ENCODE measurements at places on chromosomes 1 and 21.

DNA sequence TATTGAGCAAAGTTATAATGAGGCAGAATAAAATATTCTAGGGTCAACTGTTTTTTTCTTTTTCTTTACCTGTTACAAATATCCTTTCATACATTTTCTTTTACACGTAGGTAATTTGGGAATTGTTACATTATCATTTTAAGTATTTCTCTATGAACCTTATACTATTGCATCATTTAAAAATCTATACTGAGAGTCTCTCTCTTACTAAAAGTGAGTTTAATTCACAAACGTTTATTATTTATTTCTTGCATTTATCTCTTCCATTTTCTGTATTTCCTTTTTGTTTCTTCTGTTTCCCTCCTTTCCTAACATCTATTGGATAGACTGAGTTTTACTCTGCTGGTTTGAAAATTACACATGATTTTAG, 25.4 kb upstream of the CLCA4 start:
- no peak for DNase-seq

- DNase-seq = no peak
Observed at GRCh38 chr1:246170574-246171261, 336.4 kb downstream of the SMYD3 start.

DNA sequence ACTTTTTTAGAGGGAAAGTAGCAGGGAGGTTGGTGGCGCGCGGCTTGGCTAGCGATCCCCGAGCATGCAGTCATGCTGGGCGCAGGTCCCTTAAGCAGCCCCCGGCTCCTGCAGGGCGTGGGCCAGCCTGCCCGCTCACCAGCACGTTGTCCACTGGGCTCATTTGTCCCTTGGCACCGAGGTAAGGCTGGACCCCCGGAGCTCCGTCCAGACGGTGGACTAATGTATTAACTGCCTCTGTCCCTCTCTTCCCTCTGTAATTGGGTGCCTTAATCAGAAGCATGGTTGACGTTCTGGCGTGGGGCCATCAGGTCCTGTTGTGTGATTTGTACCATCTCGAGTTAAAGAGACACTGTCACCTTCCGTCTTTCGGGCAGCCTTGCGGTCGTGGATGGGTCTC, 17.7 kb downstream of the TMEM201 start:
- no peak for DNase-seq

DNA sequence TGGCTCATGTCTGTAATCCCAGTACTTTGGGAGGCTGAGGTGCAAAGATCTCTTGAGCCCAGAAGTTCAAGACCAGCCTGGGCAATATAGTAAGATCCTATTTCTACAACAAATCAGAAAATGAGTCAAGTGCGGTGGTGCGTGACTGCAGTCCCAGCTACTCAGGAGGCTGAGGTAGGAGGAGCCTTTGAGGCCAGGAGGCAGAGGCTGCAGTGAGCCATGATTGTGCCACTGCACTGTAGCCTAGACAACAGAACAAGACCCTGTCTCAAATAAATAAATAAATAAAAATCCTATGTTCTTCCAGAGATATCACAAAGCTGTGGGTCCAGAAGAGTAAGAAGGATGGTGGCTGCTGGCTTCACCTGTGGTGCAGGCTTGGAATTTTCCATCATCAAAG, 22.1 kb downstream of the CDA start:
- no peak for DNase-seq
